ENCODE measurements at places on chromosomes 3 and 15.

- no peak for DNase-seq
Measured at GRCh38 chr3:126201168-126201567, 20.8 kb upstream of the ALDH1L1 start.

GRCh38 chr15:27126449-27126848 lies 155.5 kb downstream of the GABRG3 start:
- no peak for DNase-seq

GRCh38 chr15:49225572-49226281 lies 55.7 kb downstream of the GALK2 start:
- DNase-seq, result no peak

DNA sequence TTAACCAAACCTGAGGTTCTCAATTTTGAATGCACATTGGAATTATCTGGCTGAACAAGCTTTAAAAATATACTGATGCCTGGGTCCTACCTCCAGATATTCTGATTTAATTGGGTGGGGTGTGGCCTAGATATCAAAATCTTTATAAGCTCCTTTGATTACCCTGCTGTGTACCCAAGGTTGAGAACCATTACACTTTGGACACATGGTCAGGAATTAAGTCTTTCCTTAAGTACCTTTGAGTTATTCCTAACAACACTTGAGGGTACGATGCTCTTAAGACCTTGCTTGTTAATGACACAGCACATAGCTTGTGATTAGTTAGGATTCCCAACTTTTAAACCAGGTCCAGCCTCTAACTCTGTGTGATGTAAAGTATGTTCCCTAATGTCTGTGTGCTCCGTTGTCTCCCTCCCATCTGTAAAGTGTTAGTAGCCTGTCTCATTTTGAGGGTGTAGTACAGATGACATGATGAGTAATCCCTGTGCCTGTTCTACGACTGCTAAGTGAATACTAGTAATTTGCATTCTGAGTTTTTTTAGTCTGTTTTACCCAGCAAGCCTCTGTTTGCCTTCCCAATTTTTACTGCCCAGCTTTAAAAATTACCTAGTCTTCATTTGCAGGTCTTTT lies 154.9 kb downstream of the KLHL25 start:
- DNase-seq, result no peak
